ENCODE measurements at places on chromosomes 5 and 9.

GRCh38 chr5:141976176-141976575 lies 7.3 kb downstream of the RNF14 start:
- no peak for DNase-seq

- no peak for DNase-seq
Observed at GRCh38 chr5:81045389-81045807, 85.2 kb downstream of the RASGRF2 start.

DNA sequence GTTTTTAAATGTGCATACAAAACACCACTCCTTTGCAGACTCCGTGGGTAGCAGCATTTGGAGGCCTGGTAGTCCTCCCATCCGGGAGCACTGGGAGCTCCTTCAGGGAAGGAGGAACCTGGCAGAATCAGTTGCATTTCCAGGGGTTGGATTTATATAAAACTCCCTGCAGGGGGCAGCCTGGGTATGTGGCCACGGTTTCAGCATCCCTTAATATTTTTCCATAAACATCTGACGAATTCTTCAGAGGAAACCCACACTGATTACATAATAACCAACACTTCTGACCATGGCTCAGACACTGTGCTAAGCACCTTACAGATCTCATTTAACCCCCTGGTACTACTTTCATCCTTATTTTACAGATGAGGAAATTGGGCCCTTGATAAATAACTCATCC lies 6.1 kb upstream of the AFAP1L1 start:
- DNase-seq = no peak

GRCh38 chr5:160919626-160920025 lies 67.6 kb upstream of the ATP10B start:
- DNase-seq = no peak

- no peak for DNase-seq
Observed at GRCh38 chr5:157443041-157443549, 16.9 kb upstream of the NIPAL4 start.

- no peak for DNase-seq
Observed at GRCh38 chr5:140595538-140596300, 31.1 kb downstream of the SLC35A4 start.

DNA sequence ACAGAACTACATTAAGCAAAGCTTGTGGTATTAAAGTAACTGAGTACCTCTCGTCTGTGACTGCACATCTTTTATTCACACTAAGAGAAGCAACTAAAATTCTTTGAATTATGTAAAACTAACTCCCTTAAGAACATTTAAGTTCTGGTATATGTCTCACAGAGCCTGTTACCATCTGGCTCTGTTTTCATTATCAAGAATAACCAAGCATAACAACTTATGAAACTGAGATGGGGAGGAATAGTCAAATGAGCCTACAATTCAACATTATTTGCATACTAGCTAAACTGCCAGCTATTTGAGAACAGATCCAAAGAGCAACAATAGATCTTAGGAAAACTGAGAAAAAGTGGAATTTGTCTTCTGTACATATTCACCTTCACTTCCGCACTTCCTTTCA lies 25.3 kb upstream of the ISOC1 start:
- DNase-seq = no peak

GRCh38 chr9:94821098-94821887 lies 94.8 kb downstream of the AOPEP start:
- DNase-seq = no peak

- no peak for DNase-seq
Observed at GRCh38 chr5:83001796-83002381, 75.3 kb downstream of the TMEM167A start.

GRCh38 chr9:136306211-136307208 lies 2.6 kb upstream of the CCDC187 start:
- no peak for DNase-seq

GRCh38 chr9:128972956-128973355 lies 25.5 kb downstream of the NUP188 start:
- no peak for DNase-seq

DNA sequence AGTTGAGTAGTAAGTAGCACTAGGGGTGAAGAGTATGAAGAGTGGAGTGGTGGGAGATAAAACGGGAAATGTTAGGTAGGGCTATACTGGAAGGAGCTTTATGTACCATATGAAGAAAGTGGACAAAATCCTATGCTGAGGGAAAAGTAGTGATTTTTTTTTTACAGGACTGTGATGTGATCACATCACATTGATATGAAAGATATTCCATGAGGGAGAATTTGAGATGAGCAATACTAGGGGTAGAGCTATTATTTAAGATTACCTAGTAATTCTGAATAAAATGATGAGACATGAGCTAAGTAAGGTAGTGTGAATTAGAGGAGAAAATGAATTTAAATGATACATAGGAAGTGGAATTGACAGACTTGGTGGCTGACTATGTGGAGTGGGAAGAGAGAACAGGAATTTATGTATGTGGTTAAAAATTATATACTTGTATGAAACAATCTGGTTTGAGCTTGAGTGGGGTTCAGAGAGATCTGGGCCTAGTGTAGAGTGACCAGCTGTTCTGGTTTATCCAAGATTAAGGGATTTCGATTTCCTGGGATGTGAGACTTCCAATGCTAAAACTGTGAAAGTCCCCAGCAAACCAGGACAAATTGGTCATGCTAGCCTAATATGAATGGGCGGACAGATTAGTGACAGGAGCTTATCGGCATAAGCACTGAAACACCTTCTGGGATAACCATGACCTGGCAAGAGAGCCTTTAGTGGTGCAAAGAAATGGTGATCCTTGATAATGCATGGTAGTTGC lies 29.3 kb upstream of the STOM start:
- DNase-seq = no peak

DNA sequence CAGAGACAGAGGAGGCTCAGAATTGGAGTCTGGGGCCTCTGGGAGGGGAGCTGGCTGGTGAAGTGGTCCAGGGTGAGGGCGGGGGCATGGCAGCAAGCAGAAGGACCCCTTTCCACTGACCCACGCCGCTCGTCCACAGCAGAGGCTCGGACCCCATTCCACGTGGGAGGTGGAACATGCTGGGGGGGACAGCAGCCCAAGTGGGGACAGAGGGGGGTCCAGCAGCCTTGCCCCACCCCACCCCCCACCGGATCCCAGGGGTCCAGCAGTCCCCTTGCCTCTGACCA lies 25.4 kb upstream of the NKD2 start:
- DNase-seq = no peak

Measured in nephron progenitor cell (in vitro differentiated cells).